Activated CD4-positive, alpha-beta T cell treated with anti-CD3 and anti-CD28 coated beads for 48 hours (primary cell): ENCODE measurements at places on chromosomes 13 and 19.

DNA sequence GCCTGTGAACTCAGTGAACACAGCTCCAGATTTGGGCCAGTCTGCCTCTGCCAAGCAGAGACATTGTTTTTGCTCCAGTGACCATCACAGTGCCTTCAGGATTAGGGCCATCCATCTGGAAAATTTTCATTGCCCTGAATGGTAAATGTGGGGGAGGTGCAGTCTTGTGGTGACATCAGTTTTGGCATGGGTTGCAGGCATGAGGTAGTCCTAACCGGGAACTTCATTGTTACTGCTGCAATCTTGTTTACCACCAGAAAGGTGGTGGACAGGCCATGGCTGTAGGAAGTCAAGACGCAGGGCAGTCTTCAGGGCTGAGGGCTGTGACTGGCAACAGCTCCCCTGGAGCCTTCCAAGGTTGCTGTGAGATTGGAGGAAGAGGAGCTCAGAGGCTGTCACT is 55.2 kb downstream of the SPATA13 start:
- no peak for DNase-seq

- no peak for DNase-seq
Measured at GRCh38 chr13:32253911-32254399, 61.2 kb downstream of the ZAR1L start.

- no peak for DNase-seq
Measured at GRCh38 chr19:18051887-18052286, 34.8 kb downstream of the IL12RB1 start.

GRCh38 chr19:23565256-23565655 is 121.8 kb downstream of the ZNF675 start:
- no peak for DNase-seq
